ENCODE measurements at places on chromosomes 11 and 22. TPM values are rescaled to one million over a fixed set of nuclear protein-coding genes. Genes with fewer than 3 reads are reported as not detected.

ELMOD1 gene
- not detected for total RNA-seq

DNA sequence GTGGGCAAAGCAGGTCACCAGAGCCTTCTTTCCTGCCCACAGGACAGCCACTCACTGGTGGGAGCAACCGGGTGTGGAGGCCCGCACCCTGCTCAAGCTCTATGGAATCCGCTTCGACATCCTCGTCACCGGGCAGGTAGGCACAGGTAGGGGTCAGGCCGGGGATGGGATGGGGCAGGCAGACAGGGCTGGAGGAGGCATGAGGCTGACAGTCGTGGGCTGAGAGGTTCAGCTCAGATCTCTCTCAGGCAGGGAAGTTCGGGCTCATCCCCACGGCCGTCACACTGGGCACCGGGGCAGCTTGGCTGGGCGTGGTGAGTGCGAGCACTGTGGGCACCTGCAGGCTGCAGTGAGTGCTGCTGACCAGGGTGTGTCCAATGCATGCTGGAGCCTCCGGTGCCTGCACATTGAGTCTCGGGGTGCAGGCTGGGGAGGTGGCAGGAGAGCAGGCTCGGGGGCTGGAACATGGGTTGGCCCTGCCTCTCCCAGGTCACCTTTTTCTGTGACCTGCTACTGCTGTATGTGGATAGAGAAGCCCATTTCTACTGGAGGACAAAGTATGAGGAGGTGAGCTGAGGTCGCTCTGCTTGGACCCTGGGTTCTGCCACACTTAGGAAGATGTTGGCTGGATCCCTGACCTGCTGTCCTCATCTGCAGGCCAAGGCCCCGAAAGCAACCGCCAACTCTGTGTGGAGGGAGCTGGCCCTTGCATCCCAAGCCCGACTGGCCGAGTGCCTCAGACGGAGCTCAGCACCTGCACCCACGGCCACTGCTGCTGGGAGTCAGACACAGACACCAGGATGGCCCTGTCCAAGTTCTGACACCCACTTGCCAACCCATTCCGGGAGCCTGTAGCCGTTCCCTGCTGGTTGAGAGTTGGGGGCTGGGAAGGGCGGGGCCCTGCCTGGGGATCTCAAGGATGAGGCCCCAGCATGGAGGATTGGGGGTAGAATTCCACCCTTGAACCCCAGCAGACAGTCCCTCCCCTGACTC is 6.3 kb downstream of the SLC7A4 start:
- H3K36me3 ChIP-seq = no peaks in the 10 kb centered on the region
- no peak overlapping the region for H3K27ac ChIP-seq
- peaks cover 17% of the 10 kb centered on the region for H3K4me1 ChIP-seq
- H3K27me3 ChIP-seq = no peaks in the 10 kb centered on the region
- no peak for DNase-seq

DNA sequence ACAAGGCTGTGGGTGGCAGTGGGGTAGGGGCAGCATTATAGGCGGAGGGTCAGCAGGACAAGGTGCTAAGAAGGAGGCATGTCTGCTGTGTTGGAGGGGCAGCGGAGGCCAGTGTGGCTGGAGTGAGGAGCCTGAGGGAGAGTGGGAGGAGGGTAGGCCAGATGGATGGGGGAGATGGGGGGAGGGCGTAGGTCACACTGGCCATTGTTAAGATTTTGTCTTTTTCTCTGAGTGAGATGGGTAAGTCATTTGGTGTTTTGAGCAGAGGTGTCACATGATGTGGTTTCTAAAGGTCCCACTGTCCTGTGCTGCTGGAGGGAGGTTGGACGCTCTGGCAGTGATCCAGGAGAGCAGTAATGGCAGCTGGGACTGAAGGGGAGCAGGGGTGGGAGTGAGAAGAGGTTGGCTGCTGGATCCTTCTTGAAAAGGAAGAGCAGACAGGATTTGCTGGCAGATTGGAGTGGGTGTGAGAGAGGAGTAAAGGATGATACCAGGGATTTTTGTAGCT is 9.8 kb downstream of the PPP6R3 start:
- peaks cover 16% of the 10 kb centered on the region for H3K36me3 ChIP-seq
- DNase-seq = peak; percentile 66
- no peak overlapping the region for H3K4me3 ChIP-seq

ZMAT5 gene
- 25.0 TPM for total RNA-seq

- no peaks in the 10 kb centered on the region for H3K27me3 ChIP-seq
- DNase-seq = no peak
- H3K4me1 ChIP-seq = peaks cover 30% of the 10 kb centered on the region
Measured at GRCh38 chr11:1560649-1561251, 11.3 kb downstream of the DUSP8 start.

KCNK4 gene
- total RNA-seq = 0.43 TPM

MUC5B gene
- total RNA-seq = not detected

DNA sequence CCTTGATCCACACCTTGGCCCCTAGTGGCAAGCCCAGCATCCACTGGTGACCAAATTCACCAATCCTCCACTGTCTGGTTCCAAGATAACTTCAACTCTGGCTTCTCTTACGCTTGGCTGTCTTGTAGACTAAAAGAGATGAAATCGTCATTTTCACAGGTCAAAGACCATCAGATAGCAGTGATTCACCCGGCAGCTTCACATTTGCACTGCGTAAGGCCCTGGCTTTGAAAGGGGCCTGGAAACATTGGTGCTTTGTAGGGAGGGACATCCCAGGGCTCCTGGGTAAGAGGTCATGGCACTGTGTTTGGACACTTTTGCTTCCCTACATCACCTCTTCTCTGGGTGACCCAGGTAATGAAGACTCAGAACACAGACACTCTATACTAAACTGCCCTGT is 30.1 kb upstream of the FADD start:
- no peak for DNase-seq
- no peaks in the 10 kb centered on the region for H3K4me1 ChIP-seq
- no peaks in the 10 kb centered on the region for H3K36me3 ChIP-seq
- H3K27me3 ChIP-seq = peaks cover 15% of the 10 kb centered on the region
- no peak overlapping the region for H3K27ac ChIP-seq

GRCh38 chr22:33909911-33910310 is 10.4 kb downstream of the LARGE1 start:
- peaks cover 10% of the 10 kb centered on the region for H3K4me1 ChIP-seq
- no peaks in the 10 kb centered on the region for H3K36me3 ChIP-seq
- no peak for DNase-seq
- no peak overlapping the region for H3K27ac ChIP-seq

SCGB1C1 gene
- not detected for total RNA-seq

DNA sequence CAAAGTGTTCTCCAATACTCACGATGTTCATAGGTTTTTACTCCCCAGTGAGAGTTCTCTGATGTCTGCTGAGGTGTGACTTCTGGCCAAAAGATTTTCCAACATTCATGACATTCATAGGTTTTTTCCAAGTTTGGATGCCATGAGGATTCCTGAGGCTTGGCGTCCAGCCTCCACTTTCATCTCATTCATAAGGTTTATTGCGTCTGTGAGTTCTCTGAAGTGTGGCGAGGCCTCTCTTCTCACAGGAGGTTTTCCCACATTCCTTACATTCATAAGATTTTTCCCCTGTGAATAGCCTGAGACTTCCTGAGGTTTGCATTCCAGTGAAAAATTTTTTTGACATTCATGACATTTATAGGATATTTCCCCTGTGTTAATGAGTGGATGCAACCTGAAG is 1014.1 kb downstream of the LRRC4C start:
- no peaks in the 10 kb centered on the region for H3K4me1 ChIP-seq
- no peak for DNase-seq
- no peak overlapping the region for H3K4me3 ChIP-seq
- H3K27ac ChIP-seq = no peak overlapping the region
- H3K27me3 ChIP-seq = no peaks in the 10 kb centered on the region

DNA sequence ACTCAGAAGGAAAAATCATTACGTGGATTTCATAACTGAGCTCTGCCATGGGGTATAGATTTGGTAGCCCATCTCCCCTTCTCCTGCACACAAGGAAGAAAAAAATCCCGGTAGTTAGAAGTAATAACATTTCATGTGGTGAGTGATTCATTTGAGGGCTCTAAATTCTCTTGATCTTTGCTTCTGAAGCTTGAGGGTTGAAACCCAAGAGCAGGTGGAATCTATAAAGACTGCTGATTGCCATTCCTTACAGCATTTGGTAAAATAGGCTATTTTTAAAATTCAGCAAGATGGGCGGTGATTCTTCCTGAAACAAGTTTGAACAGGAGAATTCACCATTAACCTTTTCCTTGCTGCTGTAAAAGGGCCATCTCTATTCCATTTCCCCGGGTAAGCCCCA is 266.1 kb downstream of the CADM1 start:
- no peak for DNase-seq
- no peak overlapping the region for H3K27ac ChIP-seq
- no peaks in the 10 kb centered on the region for H3K27me3 ChIP-seq
- H3K4me1 ChIP-seq = peaks cover 6% of the 10 kb centered on the region
- H3K36me3 ChIP-seq = no peaks in the 10 kb centered on the region
- H3K4me3 ChIP-seq = no peak overlapping the region

GRCh38 chr11:45959851-45960250 is 37.4 kb downstream of the LARGE2 start:
- H3K27me3 ChIP-seq = no peaks in the 10 kb centered on the region
- H3K4me1 ChIP-seq = peaks cover 10% of the 10 kb centered on the region
- H3K36me3 ChIP-seq = peaks cover 43% of the 10 kb centered on the region
- H3K27ac ChIP-seq = no peak overlapping the region

- no peak for DNase-seq
- no peak overlapping the region for H3K27ac ChIP-seq
- no peaks in the 10 kb centered on the region for H3K27me3 ChIP-seq
- H3K4me3 ChIP-seq = no peak overlapping the region
- H3K4me1 ChIP-seq = peaks cover 21% of the 10 kb centered on the region
Measured at GRCh38 chr22:27409299-27409698, 392.3 kb downstream of the MN1 start.

DNA sequence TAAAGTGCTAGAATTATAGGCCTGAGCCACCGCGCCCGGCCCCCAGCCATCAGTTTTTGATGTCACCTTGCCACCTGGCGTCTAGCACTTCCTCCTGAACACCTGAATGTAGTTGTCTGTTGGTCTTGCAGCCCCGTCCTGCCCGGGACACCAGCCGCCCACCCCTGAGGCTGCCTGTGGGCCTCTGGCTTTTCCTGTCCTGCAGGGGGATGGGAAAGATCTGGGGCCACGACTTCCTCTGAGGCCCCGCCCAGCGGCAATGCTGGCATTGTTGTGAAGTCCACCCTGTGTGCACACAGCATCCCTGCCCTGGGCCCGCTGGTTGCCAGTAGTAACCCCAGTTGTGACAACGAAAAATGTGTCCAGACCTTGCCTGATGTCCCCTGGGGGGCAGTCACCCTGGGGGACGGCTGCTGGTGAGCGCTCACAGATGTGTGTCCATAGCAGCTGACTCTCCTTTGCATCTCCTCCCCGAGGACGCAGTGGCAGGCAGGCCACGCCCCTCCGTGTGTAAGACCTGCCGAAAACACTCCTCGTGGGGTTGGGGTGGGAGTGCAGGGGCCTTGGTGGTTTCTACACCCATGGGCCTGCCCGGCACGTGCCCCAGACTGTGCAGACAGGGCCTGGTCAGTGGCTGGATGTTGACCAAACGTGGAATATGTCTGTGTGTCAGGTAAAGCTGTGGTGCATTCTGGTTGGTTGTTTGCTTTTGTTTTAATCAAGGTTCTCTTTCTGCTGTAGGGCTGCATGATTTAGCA is 6.8 kb downstream of the SELENOO start:
- H3K27me3 ChIP-seq = no peaks in the 10 kb centered on the region
- H3K36me3 ChIP-seq = peaks cover 23% of the 10 kb centered on the region
- peaks cover 6% of the 10 kb centered on the region for H3K4me1 ChIP-seq
- no peak overlapping the region for H3K27ac ChIP-seq
- H3K4me3 ChIP-seq = no peak overlapping the region

SLC25A1 gene
- 96.1 TPM for total RNA-seq

DNA sequence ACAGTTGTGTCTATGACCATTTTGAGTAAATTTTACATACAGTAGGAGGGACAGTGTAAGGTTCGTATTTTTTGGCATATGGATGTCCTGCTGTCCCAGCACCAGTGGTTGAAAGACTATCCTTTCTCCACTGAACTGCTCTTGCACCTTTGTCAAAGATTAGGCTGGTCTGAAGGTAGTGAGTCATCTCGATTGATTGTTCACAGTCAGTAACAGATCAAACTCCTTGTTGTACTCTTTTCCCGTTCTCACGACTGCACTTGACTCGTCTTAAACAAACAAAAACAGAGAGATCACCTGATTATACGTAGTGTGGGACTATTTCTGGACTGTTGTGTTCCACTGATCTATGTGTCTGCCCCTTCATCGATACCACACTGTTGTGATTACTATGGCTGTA is 77.1 kb downstream of the DGCR2 start:
- H3K27ac ChIP-seq = no peak overlapping the region
- H3K4me1 ChIP-seq = peaks cover 8% of the 10 kb centered on the region
- DNase-seq = no peak
- no peaks in the 10 kb centered on the region for H3K27me3 ChIP-seq
- H3K36me3 ChIP-seq = peaks cover 45% of the 10 kb centered on the region
- H3K4me3 ChIP-seq = no peak overlapping the region

CRYBA4 gene
- total RNA-seq = not detected

TRIM49 gene
- total RNA-seq = not detected

GRCh38 chr22:39234472-39234787 is 10.4 kb downstream of the PDGFB start:
- no peak for DNase-seq
- peak overlapping the region; percentile 60 for H3K27ac ChIP-seq
- H3K27me3 ChIP-seq = no peaks in the 10 kb centered on the region
- peaks cover 51% of the 10 kb centered on the region for H3K4me1 ChIP-seq

DNA sequence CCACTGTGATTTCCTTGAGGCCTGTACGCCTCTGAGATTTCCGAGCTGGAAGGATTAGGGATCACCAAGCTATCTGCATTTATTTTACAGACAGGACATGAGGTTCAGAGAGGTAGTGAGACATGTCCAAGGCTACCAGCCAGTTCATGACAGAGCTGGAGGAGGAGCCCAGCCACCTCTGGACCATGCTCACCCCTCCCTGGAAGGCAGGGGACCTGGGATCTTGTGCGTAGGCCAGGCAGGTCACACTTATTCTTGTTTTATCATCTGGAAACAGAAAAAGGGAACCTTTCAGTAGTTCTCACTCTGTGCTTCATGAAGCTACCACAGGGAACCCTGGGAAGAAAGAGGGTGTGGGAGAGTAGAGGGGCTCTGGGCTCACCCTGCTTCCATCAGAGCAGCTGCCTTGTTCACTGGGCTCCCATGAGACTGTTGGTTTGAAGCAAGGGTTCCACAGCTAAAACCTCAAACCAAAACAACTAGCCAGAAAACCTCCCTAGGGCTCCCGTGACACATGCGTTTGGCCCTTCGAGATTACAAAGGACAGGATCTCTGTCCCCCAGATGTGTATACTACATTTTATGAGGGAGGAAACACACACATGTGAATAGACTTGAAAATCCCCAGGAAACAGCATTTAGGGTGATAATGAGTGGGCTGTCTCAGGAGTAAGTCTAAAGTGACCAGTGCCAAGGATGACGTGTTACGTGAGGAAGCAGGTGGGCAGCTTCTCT is 106.4 kb downstream of the DSCAML1 start:
- H3K4me3 ChIP-seq = no peak overlapping the region
- no peaks in the 10 kb centered on the region for H3K36me3 ChIP-seq
- no peak overlapping the region for H3K27ac ChIP-seq
- H3K4me1 ChIP-seq = no peaks in the 10 kb centered on the region

- H3K4me1 ChIP-seq = peaks cover 70% of the 10 kb centered on the region
- no peak for DNase-seq
- H3K4me3 ChIP-seq = no peak overlapping the region
- no peaks in the 10 kb centered on the region for H3K36me3 ChIP-seq
Measured at GRCh38 chr22:41565403-41566054, 4.7 kb downstream of the CSDC2 start.

GRCh38 chr11:32101791-32102190 is 10.9 kb downstream of the RCN1 start:
- H3K4me3 ChIP-seq = no peak overlapping the region
- DNase-seq = no peak
- H3K27me3 ChIP-seq = no peaks in the 10 kb centered on the region
- peaks cover 70% of the 10 kb centered on the region for H3K36me3 ChIP-seq
- H3K4me1 ChIP-seq = no peaks in the 10 kb centered on the region

GRCh38 chr11:29324328-29324727 is 692.5 kb downstream of the KCNA4 start:
- H3K27me3 ChIP-seq = no peaks in the 10 kb centered on the region
- peaks cover 22% of the 10 kb centered on the region for H3K4me1 ChIP-seq
- no peaks in the 10 kb centered on the region for H3K36me3 ChIP-seq

SAA4 gene
- not detected for total RNA-seq
